ENCODE measurements at places on chromosomes 12 and 14. TPM values are rescaled to one million over a fixed set of nuclear protein-coding genes. Genes with fewer than 3 reads are reported as not detected.

Gene LALBA
- not detected for total RNA-seq

Gene SIX6
- not detected for total RNA-seq

Gene RAPGEF3
- 5.1 TPM for total RNA-seq

Gene BRMS1L
- 5.1 TPM for total RNA-seq
